ENCODE measurements at places on chromosomes 12 and 14.
A peak's percentile ranks its signal among the peaks of the same experiment; 100 is the strongest.

- peak; percentile 27 for DNase-seq
Observed at GRCh38 chr12:11812586-11813437, 163.3 kb downstream of the ETV6 start.

DNA sequence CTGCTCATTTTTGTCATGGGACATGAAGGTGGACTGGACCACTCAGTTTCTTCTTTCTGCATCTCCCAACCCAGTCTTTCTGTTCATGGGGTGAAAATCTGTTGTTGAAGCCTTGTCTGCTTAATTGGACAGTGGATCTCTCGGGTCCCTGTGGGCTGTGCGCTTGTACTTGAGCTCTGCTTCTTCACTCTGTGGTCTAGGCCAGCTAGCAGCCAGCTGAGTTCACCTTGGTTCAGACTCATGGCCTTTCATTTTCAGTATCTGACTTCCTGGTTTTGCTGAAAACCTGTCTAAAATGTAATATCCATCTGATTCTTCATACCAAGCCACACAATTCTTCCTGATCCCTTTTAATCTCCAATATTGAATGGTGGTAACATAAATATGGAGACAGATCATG, 117.2 kb downstream of the LRRK2 start:
- DNase-seq, result no peak

- no peak for DNase-seq
Observed at GRCh38 chr14:81222126-81222525, 1.4 kb upstream of the GTF2A1 start.

DNA sequence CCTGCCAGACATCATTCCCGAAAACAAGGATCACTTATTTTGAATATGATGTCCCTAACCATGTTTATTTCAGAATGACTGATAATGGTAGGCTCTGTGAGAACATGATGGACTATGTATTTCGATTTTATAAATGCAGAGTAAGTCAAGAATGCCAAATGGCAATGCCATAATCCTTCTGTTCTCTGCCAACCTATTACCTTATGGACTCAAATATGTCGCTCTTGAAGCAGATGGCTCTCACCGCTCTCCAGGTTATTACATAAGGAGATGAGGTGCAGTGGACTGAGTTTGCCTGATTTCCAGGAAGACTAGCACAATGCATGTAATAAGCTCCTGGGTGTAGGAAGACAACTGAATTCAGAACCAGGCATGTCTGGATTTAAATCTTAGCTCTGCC, 227.2 kb downstream of the BTG1 start:
- DNase-seq, result no peak

DNA sequence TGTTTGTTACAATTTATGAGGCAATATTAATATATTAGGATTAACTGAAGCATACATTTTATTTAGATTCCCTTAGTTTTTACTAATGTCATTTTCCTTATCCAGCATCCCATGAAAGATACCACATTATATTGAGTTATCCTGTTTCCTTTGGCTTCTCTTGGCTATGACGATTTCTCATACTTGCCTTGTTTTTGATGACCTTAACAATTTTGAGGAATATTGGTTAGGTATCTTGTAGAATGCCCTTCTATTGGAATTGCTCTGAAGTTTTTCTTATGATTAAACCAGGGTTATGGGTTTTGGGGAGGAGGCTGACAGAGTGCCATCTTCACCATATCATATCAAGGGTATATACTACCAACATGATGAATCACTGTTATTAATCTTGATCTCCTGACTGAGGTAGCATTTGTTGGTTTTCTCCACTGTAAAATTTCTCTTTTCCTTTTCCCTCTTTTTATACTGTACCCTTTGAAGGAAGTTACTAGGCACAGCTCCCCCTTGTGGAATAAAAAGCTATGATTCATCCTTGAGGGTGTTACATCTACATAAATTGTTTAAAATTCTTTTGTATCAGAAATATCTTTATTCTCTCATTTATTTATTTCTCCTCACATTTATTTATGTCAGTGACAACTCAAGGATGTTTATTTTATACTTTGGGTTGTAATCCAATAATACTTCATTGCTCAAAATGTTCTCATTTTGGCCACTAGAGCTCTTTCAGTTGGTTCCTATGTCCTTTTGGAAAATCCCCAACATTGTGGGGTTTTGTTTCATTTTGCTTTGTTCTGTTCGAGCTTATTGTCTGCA, 239.0 kb downstream of the SLC16A7 start:
- DNase-seq, result peak; percentile 67

DNA sequence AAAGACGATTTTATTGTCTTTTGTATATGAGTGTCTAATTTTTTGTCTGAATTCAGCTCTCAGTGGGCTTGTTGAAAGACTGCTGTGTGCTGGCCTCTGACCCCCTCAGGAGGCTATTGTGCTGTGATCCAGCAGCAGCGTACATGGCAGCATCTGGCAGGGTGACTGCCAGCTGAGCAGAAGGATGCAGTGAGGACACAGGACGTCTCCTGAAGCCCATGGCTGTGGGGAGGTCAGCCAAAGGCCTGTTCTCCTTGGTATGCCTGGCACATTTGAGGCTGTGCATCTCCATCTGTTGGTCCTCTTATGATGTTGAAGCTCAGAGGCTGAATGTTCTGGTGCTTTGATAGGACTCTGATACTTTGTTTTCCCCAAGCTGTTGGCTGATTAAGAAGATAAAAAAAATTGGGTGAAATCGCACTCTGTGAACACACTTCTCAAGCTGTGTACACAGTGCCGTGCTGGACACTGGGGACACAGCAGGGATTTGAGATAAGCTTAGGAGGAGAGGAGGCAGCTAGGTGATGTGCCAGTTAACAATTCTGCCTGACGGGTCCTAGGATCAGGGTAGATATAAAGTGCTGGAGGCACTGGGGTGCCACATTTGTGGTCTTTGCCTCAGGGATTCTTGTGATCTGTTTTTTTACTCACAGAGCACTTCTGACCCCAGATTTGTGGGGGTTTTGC, 37.5 kb downstream of the EID3 start:
- no peak for DNase-seq

GRCh38 chr12:107552263-107552662, 133.3 kb upstream of the PWP1 start:
- DNase-seq, result no peak

DNA sequence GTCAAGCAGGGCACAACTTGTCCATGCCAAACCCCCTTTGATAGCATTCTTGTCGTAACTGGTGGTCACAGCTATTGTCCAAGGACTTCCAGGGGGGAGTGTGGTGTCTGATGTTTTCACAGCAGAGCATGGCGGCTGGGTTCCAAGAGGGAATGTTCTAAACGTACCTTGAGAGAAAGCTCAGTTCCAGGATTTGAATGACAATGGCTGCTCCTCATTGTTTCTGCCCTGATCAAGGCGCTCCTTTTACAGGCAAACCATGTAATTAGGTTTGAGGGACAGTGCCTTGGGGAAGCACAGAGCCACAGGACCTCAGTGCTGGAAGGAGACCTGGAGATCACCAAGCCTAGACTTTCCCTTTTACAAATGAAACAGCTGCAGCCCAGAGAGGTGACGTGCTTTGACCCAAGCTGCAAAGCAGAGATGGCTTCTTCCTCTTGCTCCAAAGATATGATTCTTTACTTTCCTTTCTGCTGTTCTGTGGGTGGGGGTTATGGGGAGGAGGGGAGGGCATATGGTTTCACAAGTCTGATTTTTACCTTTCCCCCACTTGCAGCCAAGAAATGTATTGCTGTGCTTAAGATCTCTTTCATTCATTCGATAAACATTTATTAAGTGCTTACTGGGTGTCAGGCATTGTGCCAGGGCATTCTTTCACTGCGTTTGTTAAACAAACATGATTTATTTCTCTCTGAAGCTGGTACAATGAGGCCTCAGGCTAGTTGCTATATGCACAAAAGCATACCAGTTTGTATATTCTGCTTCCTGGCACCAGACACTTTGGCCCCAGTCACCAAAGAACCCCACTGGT, 172.8 kb downstream of the KTN1 start:
- DNase-seq, result peak; percentile 62

DNA sequence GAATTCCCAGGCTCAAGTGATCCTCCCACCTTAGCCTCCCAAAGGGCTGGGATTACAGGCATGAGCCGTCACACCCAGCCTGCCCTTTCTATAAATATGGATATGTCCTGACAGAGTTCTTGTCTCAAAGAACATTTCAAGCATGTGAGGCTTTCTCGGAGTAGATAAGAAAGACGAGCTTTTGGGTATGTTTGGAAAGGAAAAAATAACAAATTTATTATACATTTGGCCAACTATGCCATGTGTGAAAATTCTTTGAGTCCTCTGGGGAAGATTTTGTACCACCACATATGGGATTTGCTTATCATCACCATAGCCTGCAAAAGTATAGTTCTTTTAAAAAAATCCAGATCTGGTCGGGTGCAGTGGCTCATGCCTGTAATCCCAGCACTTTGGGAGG, 23.7 kb upstream of the MYBPC1 start:
- no peak for DNase-seq

GRCh38 chr14:99522457-99522891, 41.3 kb downstream of the CCNK start:
- DNase-seq, result peak; percentile 51

- no peak for DNase-seq
Observed at GRCh38 chr14:37013078-37013477, 159.3 kb downstream of the SLC25A21 start.

DNA sequence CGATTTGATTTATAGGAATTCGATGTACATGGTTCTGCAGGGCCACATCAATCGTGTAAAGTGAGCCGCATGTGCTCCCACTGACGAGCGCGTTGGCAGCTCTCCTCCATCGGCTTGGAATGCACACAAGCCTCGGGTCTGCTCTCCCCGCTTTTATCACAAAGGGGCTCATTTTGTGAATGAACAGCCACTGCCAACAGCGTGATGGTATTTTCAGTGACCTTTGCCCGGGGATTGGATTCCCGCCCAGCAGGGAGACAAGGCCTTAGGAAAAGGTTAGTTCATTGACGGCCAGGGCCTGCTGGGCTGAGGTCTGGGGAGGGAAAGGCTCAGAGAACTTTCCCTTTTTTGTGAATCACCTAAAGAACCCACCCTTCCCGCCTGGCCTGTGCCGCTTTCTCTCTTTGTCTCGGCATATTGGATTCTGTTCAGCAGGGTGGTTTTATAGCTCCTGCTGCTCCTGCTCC, 232.1 kb downstream of the MSRB3 start:
- no peak for DNase-seq

DNA sequence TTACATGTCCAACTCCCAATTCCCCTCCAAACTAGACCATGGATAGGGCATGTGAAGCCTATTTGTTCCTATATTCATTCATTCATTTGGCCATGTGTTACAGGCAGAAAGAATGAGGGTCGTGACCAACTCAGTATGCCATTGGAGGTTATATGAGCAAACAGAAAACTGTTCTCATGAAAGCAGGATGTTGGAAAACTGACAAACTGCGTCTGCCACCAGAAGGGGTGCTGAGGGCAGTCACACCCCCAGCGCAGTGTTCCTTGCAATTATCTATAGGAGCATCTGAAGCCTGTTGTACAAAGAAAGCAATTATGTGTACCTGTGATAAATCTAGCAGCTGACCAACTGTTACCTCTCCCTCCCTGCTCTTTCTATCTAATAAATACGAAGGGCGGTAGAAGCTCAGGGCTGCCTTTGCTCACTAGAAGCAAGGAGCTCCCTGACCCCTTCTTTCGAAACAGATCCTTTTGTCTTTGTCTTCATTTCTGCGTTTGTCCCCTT, 21.1 kb downstream of the ENTPD5 start:
- no peak for DNase-seq

DNA sequence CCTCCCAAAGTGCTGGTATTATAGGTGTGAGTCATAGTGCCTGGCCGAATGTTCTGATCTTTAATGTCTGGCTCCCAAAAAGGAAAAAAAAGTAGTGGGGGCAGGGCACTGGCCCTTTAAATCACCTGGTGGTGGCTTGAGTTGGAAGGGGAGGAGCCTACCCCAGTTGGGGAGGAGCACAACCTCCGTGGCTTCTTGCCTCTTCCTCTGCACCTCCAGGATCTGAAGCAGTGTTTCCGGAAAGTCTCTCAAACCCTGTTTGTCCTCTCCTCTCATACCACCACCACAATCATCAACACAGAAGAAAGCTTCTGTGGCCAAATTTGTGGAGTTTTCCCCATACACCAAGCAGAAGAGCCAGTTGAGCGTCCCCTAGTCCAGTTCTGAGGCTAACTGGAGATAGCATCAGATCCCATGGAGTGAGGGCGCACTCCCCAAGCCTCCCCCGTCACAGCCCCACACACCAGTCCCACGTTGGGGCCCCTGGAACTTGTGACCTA, 24.3 kb upstream of the RCOR1 start:
- DNase-seq, result no peak

- DNase-seq, result peak; percentile 29
Observed at GRCh38 chr12:77938301-77938700, 107.6 kb downstream of the NAV3 start.

DNA sequence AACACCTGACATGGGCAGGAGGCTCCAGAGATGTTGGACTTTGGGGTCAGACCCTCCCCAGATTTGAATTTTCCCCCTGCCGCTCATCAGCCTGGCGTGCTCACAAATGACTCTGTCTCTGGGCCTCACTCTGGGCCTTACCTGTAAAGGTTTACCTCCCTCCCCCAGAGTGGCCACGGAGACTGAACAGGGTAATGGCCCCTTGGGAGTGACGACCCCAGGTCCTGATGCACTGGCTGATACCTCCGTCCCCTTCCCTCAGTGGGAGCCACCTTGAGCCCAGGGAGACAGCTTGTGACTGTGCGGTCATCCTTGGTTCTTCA, 7.0 kb downstream of the SLC25A29 start:
- no peak for DNase-seq

DNA sequence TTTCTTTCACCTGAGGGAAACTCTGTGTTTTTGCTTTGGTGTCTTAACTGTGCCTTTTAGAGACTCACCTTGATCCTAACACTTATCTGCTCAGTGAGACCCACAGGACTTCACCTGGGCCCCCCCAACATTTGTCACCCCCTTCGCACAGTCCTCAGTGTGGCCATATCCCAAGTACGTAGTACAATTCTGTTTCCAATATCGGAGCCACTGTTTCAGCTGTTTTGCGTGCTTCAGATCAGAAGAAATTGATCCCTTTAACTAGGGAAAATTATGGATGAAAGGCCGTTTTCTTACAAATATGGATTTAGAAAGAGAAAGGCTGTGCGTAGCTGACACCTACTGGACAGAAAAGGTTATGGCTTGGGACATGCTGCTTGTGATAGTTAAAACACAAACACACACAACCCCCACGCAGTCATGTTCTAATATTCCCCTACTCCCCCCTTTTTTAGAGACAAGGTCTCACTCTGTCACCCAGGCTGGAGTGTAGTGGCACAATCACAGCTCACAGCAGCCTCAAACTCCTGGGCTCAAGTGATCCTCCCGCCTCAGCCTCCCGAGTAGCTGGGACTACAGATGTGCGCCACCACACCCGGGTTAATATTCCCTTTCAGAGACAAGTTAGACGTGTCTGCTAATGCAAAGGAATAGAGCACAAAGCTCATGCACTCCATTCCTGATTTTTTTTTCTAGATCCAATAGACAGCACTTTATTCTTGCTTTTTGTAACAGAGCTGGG, 3.6 kb upstream of the SLC7A8 start:
- DNase-seq, result peak; percentile 88
